ENCODE measurements at places on chromosomes 13 and 19.

DNA sequence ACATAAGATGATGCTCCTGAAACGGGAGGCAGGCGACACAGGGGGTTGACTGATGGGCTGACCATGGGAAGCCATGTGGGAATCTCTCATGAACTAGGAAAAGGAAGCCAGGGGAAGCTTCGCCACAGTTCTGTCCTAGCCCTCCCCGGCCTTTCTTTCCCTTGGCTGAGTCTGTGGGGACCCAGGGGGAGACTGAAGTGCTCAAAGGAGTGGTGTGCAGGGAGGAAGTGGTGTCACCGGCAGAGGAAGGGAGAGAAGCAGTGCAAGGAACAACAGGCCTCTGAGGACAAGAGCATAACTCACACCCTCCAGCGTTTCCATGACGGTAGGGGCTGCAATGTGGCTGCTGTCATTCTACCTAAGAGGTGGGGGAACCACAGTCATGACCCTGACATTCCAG, 1.1 kb downstream of the KIR3DL3 start:
- no peak for DNase-seq

DNA sequence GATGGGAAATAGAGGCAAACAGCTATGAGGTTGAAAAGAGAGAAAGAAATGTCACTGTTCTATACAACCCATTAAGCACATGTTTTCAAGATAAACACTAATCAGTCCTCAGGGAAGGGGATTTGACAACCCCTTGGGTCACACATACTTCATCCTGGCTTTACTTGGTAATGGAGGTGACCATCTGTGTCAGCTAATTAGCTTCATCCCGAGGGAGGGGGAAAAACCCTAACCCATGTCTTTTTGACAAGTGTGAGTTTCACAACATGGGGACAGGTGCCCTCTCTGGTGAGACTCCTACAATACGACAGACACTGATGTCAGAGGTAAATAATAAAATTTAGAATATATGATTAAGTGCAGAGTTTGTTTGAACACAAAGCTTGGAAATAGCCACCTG, 43.1 kb downstream of the ZNF611 start:
- no peak for DNase-seq

DNA sequence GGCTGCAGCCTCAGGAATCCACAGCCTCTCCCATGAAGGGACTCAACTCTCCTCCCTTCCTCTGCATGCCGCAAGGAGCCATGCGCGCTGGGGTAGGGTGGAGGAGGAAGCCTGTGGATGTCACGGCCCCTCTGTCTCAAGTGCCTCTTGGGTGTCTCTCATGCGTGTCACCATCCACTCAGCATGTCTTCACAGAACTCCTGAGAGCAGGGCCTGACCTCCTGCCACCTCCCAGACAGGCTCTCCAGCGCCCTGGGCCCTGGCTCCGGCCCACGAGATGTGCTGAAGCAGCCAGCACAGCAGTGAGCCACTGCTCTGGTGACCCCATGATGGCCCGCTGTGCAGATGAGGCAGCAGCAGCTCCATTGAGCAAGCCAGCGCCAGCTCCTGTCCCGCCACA, 25.9 kb upstream of the SPACA7 start:
- DNase-seq = no peak

- no peak for DNase-seq
Observed at GRCh38 chr19:44687888-44688287, 11.1 kb upstream of the CEACAM16 start.

DNA sequence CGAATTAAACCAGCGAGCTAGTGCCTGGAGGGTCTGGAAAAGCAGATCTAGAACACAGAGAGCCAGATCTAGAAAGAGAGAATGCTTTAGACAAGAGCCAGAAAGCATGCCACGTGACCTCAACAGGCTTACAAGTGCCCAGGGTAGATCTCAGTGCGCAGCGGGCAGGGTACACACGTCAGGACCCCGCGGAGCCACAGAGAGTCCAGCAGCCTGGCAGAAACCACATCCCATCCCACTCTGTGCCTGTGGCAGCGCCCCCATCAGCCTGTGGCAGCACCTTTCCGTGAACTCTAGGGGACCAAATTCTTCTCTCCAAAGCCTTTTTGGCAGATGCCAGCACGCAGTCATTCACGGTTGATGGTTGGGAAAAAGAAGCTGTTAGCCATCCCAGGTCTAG, 5.9 kb downstream of the ARHGEF1 start:
- DNase-seq = no peak

GRCh38 chr19:12655546-12655945, 11.0 kb downstream of the MAN2B1 start:
- DNase-seq = no peak

- DNase-seq = peak; percentile 70
Observed at GRCh38 chr13:43229506-43229905, 206.1 kb downstream of the DNAJC15 start.

DNA sequence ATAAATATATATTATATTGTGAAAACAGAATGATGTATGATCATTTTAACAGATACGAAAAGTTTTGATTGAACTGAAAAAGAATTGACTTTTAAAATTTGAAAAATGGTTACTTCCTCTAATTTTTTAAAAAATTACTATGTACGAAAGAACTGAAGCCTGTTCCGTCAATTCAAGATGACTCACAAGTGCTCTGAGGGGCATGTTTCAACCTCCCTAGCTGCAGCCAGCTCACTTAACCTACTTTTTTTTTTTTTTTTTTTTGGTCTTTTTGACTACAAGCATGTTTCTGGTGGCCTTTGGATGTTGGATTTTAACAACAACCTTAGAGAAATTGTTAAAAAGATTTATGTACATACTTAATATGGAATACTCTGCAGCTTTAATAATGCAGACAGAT, 1139.3 kb downstream of the DIAPH3 start:
- no peak for DNase-seq

DNA sequence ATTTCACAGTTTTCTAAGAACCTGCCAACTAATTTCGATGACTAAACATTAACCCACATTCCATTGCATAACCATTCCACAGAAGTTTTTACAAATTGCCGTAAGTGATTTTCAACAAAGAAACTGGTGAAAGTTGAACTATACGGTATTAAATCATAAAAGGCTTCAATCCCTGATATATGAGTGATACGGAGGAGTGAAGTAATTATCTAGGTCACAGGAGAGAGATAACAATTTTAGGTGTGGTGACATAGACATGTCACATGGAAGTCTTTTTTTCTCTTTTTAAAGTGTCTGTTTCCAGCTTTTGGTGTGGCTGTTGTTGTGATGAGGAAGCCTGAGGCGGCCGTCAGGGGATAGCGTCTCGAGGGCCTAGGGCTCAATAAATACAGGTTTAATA, 29.4 kb downstream of the TBC1D4 start:
- no peak for DNase-seq

DNA sequence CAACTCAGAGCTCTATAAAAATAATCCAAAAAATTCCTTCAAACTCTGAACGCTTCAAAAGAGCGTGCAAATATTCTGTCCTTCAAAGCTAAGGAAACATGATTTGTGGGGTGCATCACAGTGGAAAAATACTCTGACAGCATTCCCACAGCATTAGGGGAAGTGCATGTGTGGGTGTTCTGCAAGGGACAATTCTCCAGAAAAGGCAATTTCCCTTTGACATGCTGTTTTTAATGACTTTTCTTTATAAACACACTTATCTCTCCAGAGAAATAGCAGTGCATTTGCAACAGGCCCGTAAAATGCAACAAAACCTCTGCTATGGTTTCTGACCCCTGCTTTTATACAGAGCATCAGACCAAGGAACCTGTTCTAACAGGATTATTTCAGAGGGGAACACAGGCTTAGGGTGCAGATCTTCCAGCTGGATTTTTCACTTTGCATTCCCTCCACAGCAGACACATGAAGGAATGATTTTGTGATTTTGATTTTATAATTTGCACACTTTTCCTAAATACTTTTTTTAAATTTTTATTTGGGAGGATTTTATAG, 42.6 kb downstream of the KL start:
- DNase-seq = no peak

DNA sequence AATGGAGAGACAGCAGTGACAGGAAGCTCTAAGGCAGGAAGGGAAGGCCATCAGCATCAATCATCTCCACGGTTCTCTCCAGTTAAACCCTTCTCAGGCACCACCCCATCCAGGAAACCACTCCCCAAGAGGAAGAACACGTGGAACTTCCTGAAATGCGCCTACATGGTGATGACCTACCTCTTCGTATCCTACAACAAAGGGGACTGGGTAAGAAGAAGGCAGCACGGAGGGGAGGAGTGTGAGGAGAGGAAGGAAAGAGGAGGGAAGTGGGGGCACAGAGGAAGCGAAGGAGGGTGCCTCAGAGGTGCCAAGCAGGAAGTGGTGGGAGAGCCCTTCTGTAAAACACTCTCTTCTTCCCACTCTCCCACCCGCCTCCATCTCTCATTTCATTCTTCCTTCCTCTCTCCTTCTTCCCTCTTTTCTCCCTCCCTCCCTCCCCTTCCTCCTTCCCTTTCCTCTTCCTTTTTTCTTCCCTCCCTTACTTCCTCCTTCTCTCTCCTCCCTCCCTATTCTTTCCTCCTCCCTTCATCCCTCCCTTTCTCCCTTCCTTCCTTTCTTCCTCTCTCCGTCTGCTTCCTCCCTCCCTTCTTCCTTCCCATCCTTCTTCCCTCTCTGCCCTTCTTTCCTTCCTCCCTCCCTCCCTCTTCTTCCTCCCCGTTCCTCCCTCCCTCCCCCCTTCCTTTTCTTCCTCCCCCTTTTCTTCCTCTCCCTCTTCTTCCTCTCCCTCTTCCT, 12.6 kb downstream of the ZSCAN5A start:
- no peak for DNase-seq

DNA sequence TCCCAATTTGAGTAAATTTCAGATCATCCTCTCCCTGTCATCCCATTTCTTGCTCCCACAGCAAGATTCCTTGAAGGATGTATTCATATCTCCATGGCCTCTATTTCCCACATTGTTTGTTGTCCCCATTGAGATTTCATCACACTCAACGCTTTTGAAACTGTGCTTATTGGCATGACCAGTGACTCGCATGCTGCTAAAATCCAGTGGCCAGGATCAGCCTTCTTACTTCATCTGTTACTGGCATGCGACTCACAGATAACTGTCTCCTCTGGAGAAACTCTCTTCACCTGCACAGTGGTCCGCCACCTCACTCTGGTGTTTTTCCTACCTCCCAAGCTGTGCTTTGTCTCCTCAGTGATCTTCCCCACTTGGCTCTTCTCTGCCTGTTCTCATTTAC, 95.8 kb downstream of the WASF3 start:
- DNase-seq = peak; percentile 10

- no peak for DNase-seq
Observed at GRCh38 chr19:36409841-36410240, 8.6 kb downstream of the ZFP82 start.

- peak; percentile 67 for DNase-seq
Observed at GRCh38 chr19:18939922-18940768, 872 bp downstream of the HOMER3 start.

DNA sequence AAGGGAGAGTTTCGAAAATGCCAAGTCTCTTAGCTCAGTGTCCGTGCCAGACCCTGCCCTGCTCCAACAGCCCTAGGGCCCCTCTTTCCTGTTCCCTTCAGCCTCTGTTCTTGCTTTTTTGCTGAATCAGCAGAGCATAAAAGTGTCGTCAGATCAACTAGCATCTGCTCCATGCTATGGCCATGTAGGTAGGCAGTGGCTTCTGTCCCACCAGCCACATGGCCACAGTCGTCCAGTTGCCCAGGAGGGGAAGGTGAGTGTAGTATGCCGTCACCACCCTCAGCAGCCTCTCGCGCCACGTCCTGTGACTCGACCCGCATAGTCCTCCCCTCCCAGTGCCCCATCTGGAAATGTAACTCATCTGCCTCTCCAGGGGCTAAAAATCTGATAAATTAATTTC, 50.9 kb upstream of the ATP11A start:
- no peak for DNase-seq

DNA sequence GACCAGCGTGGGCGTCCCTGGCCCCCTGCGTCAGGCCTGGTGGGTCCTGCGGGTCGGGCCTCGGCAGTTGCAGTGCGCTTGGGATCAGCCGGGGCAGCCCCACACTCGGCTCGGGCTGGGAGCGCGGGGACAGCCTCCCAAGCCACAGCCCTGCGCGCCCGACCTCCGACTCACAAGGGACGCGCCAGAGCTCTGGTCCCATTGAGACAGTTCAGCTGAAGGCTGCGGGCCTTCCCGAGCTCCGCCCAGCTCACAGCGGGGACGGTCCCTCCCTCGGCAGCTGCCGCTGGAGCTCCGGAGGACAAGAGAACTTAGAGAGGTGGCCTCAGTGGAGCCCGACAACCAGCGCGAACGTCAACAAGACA, 45.7 kb upstream of the ZNF730 start:
- peak; percentile 10 for DNase-seq

GRCh38 chr13:25827831-25828465, 223.9 kb downstream of the SHISA2 start:
- DNase-seq = no peak

GRCh38 chr13:71242201-71242600, 624.8 kb downstream of the DACH1 start:
- DNase-seq = peak; percentile 37

DNA sequence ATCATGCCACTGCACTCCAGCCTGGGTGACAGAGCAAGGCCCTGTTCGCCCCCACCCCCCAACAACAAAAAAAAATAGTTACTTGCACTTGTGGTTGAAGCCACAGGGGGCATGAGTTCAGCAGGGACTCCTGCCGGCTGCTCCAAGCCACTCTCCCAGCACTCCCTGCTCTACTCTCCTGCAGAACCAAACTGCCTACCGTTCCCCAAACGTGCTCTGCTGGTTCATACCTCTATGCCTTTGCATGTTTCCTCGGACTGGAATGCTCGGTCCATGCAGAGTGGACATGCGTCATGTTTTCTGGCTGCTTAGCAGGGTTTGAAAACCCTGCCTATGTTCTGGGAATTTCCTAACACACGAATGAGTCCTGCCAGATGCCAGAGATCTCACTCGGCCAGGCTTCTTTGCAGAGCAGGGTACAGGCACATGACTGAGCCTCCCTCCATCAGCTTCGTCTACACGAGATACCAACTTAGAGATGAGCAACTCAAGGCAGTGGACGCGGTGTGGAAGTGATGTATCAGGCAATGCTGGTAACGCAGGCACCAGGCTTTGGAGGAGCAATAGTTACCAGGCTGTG, 8.5 kb upstream of the SLC25A15 start:
- peak; percentile 57 for DNase-seq

DNA sequence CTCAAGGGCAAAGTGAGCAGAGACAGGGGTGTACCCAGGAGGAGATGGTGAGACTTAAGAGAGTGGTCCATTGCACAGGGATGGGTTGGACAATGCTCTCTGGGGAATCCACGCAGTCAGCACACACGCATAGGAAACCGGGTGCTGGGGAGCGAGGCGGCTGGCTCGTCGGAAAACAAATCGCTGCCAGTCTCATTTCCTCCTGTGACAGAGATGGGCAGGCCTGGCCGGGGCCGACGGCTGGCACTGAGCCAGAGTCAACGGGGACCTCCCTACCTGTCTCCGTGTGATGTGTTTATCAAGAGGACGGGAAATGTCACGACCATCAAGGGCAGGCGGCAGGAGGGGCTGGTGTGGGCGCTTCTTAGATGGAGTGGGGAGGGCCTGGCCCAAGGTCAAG, 27.3 kb downstream of the PTPRS start:
- DNase-seq = no peak

GRCh38 chr13:44136696-44137268, 236.8 kb upstream of the SERP2 start:
- no peak for DNase-seq

- DNase-seq = peak; percentile 94
Observed at GRCh38 chr13:106373989-106374572, 161.4 kb downstream of the EFNB2 start.

GRCh38 chr13:70090036-70090723, 17.4 kb upstream of the ATXN8OS start:
- no peak for DNase-seq
